T-helper 1 cell treated with Interleukin-12 subunit alpha and Interleukin-12 subunit beta and Interleukin-4 antibody, amounts not matched to agents 30 ng/mL and 1 ng/mL, for 36 hours (primary cell): ENCODE measurements at places on chromosomes 11 and 22. TPM values are rescaled to one million over a fixed set of nuclear protein-coding genes. Genes with fewer than 3 reads are reported as not detected.

Gene FADS2
- 232 and 234 TPM in 2 replicates for total RNA-seq

Gene SYT8
- not detected in 2 replicates for total RNA-seq

Gene EXPH5
- 0.88 and 1.7 TPM in 2 replicates for total RNA-seq

Gene DDX25
- total RNA-seq = 0.20 TPM in 1 of 2 replicates, not detected in the other

Gene KRTAP5-9
- 0.24 TPM in 1 of 2 replicates, not detected in the other for total RNA-seq

Gene PHOX2A
- not detected in 2 replicates for total RNA-seq

Gene IFITM10
- total RNA-seq = 1.2 and 1.8 TPM in 2 replicates

Gene TRIM6
- 0.07 and 0.10 TPM in 2 replicates for total RNA-seq

Gene ZNF215
- 1.9 and 2.3 TPM in 2 replicates for total RNA-seq

Gene CREBZF
- 52.1 and 59.0 TPM in 2 replicates for total RNA-seq

Gene FDXACB1
- total RNA-seq = 4.3 and 4.7 TPM in 2 replicates

Gene PNPLA3
- 0.22 and 0.29 TPM in 2 replicates for total RNA-seq
